ENCODE measurements at places on chromosomes 4 and X.

- no peak for DNase-seq
Measured at GRCh38 chrX:120512627-120513026, 43.5 kb upstream of the LAMP2 start.

DNA sequence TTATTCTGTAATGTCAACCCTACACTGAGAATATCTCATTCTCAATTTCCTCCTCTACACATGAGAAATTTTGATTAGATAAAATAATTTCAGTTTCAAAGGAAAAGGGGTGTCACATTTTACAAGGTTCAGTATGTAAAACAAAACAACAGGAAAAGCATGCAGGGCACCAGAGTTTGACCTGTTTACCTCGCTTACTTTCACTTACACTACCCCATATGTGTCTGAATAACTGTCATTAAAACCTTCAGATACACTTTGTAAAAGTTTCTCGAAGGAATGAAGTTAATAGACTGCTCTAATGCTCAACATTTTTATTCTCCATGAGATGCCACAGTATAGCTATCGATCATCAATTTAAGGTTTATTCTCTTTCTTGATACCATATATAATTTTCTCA, 12.3 kb upstream of the PCDH10 start:
- no peak for DNase-seq

DNA sequence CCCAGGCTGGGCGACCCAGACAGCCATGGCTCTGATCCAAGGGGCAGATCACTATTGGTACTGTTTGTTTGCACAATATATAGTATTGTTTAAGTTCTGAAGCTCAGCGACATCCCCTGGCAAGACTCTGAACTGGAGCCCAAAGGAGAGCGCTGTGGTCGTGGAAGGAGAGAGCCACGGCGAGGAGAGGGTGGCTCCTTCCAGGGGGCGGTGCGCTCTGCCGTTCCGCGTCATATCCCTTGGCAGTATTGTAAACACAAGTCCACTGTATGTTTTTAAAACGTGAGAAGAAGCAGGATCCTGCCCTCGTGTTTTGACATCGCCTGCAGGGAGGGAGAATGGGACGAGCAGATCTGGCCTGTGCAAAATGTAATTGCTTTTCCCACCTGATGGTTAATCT, 185.5 kb downstream of the RAB28 start:
- DNase-seq, result no peak

GRCh38 chr4:16192631-16193518, 33.4 kb downstream of the TAPT1 start:
- no peak for DNase-seq

- no peak for DNase-seq
Measured at GRCh38 chr4:10285028-10285427, 168.4 kb upstream of the WDR1 start.

GRCh38 chr4:142473218-142473959, 372.7 kb downstream of the INPP4B start:
- DNase-seq, result no peak

GRCh38 chr4:82706349-82707000, 92.1 kb downstream of the SCD5 start:
- no peak for DNase-seq

DNA sequence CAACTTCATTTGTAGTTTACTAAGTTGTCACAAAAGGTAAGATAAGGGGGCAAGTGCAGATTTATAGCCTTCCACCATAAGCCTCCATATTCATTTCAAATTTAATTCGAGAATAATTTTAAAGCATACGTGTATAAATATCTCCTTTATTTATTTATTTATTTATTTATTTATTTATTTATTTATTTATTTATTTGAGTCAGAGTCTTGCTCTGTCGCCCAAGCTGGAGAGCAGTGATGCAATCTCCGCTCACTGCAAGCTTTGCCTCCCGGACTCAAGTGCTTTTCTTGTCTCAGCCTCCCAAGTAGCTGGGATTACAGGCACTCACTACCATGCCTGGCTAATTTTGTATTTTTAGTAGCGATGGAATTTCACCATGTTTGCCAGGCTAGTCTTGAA, 523.4 kb downstream of the FAT4 start:
- DNase-seq, result no peak

DNA sequence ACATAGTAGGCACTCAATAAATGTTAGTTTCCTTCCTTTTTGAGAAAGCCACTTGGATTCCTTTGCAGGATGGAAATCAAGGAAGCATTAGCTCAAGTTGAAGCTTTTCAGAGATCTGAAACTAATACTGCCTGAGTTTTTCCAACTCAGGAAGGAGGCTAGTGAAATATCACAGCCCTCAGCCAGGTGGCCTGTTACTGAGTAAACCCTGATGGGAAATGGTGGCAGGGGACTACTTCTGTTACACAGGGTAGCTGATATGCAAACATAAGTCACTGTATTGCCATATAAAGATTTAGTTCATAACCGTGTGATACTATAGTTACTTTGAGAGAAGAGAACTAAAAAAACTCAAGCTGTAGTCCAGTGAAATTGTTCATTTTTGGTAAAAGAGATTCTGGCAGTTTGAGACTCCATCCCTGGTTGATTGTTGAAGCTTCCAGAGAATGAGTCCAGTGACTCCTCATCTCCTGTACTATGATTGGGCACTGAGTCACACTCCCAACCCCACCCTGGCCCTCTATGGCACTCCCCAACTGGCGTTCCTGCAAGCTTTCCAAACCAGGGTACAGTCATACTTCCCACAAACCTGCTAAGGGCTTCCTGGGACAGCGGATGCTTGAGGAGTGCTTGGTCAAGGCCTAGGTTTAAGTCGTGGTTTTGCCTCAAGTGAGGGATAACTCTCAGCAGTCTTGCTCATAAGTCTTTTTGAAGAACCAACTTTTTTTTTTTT, 81.8 kb downstream of the MID1IP1 start:
- DNase-seq, result no peak

- DNase-seq, result no peak
Measured at GRCh38 chrX:37800717-37801116, 20.9 kb downstream of the CYBB start.

DNA sequence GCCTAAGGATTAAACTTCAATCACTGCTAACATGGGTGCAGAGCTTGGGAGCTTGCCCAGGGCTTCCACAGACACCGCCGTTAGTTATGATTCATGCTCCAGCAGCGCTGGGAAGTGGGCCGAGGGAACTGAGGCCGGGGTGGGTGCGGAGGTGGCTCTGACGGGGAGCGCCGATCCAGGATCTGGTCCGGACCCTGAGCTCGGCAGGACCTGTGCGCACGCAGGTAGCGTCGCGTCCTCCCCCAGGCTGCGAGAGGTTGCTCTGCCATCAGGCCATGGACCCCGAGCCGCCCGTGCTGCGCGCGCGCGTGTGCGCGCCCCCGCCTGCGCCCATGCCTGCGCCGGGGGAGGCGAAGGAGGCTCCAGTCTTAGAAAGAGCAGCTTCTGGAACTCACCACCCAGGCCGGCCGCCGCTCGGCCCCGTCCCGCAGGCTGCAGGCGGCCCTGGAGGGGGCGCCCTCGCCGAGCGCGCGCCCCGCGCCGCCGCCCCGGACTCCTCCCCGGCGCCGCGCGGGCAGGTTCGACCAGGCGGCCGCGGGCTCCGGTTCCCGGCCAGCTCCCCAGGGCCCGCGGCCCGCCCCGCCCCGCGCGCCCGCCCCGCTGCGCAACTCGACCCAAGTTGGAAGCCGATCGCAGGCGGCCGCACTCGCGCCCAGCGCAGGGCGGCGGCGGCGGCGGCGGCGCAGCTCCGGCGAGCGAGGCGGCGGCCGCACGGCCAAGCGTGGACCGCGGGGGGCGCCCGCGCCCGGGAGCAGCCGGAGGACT, 732 bp upstream of the ADRA2C start:
- peak; percentile 45 for DNase-seq

DNA sequence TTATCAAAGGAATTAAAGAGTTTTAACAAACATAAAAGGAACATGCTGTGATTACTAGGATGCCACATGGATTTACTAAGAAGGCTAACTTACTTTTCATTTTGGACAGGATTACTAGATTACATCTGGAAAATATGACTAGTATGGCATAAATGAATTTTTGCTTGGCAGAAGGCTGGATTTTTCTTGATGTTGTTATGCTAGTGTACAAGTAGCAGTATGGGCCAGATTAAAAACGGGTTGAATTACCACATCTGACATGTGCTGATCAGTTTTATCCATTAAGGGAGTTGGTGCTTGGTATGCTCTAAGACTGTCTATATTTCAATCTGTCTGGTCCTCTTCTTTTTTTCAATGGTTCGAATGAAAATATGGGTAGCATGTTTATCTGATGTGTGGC, 70.5 kb downstream of the JADE1 start:
- DNase-seq, result no peak

GRCh38 chrX:6498324-6498723, 36.6 kb downstream of the VCX3A start:
- no peak for DNase-seq

- no peak for DNase-seq
Measured at GRCh38 chr4:156496797-156497196, 474.8 kb downstream of the PDGFC start.

- no peak for DNase-seq
Measured at GRCh38 chr4:72629540-72629939, 60.5 kb upstream of the ADAMTS3 start.

GRCh38 chr4:53535567-53535966, 55.7 kb downstream of the LNX1 start:
- DNase-seq, result no peak

DNA sequence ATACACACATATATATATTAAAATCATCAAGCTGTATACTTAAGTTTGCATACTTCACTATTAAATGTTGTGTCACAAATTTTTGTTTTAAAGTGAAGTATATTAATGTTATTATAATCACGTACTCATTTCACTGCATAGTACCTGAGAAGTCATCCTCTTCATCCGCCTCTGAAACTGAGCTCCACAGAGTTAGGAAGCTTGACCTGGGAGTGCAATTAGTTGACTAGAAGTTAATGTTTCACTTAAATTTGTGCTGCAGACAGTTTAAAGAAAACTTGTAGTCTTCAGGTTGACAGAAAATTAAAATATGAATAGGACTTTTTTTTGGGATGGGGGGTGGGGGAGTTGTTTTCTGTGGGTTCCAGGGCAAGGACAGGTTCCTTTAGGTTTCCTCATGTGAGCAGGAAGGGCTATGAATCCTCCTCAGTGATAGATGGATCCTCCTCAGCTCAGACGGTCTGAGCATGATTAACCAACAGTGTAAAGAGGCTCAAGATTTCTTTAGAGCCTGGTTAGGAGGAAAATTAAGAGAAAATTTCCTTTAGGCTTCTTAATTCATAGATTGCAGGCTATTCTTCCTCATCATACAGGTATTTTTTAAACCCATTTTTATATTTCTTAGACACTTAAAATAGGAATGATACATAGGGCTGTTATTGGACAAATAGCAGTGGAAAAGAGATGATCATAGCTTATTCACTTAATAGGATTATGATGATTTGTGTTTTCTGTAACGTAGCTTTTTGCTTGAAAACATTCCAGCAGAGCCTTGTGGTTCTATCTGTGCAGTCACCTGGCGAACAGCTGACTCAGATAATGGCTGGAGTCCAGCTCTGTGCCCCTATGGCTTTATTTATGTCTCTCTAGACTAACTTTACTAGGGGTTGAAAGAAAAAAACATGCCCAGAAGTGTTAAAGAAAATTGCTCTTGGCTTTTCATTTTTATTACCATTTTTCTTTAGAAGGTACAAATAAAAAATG, 102.7 kb downstream of the SLC4A4 start:
- DNase-seq, result no peak

DNA sequence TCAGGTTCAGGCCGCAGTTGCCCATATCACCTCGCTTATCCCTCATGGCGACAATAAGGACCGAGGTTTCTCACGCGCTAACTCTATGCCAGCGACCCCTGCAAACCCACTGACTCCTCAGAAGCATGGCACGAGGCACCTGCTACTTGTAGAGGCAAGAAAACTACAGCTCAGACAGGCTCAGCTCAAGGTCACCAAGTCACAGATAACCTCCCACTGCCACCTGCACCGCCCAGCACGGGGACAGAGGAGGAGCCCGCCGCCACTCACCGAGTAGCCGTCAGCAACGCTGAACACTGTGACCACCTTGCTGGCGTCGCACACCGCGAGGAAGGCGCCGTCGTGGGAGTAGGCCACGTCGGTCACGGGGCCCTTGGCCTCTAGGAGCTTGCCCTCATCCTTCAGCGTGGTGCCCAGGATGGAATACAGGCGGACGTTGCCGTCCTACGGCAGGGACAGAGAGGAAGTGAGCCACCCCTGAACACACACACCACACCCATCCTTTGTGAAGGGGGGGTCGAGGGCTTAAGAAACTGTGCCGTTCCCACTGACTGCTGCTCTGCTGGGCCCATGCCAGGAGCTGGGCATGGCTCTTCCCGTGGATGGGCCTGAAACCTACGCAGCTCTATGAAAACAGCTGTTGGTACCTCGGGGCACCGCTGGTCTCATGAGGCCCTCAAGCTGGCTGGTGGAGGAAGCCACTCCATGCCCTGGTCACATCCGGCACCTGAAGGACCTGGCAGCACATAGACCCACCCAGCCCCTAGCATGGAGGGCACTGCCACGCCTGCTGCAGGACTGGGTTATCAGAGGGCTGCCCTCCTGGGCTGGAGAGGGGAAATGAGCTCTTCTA, 38.9 kb downstream of the WDR1 start:
- DNase-seq, result no peak

GRCh38 chr4:157128395-157128794, 52.4 kb downstream of the GLRB start:
- no peak for DNase-seq

DNA sequence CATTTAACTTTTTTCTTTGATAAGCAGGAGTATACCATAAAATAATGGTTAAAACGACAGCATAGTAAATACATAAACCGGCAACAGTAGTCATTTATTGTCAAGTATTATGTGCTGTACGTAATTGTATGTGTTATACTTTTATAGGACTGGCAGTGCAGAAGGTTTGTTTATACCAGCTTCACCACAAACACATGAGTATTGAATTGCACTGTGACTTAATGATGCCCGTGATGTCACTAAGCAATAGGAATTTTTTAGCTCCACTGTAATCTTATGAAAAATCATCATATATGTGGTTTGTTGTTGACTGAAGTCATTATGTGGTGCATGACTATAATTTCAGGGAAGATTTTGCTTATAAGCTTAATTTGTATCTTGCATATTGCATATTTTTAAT, 424.6 kb downstream of the PABPC4L start:
- DNase-seq, result no peak

DNA sequence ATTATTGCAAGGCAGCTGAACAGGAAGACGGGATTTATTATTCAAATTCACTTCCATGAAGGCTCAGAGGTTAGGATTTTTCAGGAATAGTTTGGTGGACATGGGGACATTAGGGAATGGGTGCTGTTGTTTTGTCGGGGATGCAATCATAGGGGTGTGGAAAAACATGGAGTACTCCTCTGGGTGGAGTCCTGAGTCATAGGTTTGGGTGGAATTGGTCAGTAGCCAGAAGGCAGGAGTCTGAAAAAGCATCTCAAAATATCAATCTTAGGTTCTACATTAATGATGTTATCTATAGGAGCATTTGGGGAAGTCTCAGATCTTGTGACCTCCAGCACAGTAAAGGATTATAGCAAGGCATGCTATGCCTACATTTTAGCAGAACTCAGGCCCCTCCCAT, 14.5 kb upstream of the ETNPPL start:
- no peak for DNase-seq

- DNase-seq, result no peak
Measured at GRCh38 chr4:73721909-73722308, 18.5 kb upstream of the CXCL8 start.

GRCh38 chr4:176187624-176188023, 7.8 kb downstream of the SPATA4 start:
- DNase-seq, result no peak

Data from nucleus accumbens (tissue), 56 donors.